Anterior cingulate cortex (tissue), 58 donors: ENCODE measurements at places on chromosomes 1 and 21.
A peak's percentile ranks its signal among the peaks of the same experiment; 100 is the strongest.

GRCh38 chr1:8547791-8548190 lies 229.9 kb downstream of the SLC45A1 start:
- DNase-seq: no peak

- peak; percentile 44 for DNase-seq
Observed at GRCh38 chr1:24413350-24414163, at the start of gene STPG1. STPG1 (minus strand) TSS chr1:24413782; CDS start chr1:24401388, 12,394 bp downstream.

DNA sequence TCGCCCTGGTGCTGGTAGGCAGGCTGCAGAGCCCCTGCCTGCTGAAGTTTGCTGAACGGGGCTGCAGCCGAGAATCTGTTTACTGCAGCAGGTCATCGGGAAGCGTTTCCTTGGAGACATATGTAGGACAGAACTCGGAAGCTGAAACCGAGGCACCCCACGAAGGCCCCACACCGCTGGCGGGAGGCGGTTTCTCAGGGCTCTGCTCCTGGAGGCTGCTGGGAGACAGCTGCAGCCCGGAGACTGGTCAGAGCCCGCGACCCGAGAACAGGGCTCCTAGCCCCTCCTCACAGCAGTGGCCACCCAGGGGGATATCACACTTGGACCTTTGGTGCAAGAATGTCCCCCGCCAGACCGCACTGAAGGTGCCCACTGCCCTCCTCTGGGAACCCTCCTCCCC lies 12.7 kb upstream of the PLCH2 start:
- no peak for DNase-seq

- no peak for DNase-seq
Observed at GRCh38 chr1:234169161-234169849, 204.0 kb upstream of the COA6 start.

GRCh38 chr1:57162607-57163261 lies 196.9 kb upstream of the C8B start:
- DNase-seq: peak; percentile 14

DNA sequence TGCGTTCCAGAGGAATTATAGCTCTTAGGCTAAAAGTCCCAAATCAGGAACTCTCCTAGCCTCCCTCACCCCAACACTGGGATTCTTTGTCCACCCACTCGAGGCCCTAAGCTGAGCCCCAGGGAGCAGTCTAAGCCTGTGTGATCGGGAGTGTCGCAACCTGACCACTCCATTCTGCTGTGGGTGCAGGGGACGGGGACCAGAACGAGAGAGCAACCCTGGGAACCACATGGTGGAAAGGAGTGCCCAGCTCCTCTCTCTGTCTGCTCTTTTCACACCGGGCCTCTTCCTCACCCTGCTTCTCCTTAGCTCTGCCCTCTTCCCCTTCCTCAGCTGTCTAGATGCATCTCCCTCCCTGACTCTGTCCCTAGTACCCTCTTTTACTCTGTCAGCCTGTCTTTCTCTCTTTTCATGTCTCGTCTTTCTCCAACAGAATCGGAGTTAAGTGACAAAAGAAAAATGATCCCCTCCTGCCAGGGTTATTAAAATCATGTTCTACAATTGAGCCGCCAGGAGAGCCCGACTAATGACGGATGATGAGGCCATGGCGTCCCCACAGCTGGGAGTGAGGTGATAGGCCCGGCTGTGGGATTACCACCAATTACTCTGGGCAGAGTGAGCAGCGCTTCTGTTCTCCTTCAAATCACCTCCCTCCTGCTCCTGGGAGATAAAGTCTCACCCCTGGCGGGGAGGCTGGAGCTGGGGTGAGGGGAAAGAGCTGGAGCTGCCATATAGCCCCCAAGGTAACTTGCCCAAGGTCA lies 34.5 kb upstream of the CSF3R start:
- no peak for DNase-seq

GRCh38 chr1:199799116-199799515 lies 228.4 kb upstream of the NR5A2 start:
- no peak for DNase-seq
